ENCODE measurements at places on chromosomes 16 and 17. TPM values are rescaled to one million over a fixed set of nuclear protein-coding genes. Genes with fewer than 3 reads are reported as not detected.

Gene PARN
- 26.0 TPM for total RNA-seq

Gene TEKT3
- total RNA-seq: not detected

Gene FGF11
- 20.9 TPM for total RNA-seq

DNA sequence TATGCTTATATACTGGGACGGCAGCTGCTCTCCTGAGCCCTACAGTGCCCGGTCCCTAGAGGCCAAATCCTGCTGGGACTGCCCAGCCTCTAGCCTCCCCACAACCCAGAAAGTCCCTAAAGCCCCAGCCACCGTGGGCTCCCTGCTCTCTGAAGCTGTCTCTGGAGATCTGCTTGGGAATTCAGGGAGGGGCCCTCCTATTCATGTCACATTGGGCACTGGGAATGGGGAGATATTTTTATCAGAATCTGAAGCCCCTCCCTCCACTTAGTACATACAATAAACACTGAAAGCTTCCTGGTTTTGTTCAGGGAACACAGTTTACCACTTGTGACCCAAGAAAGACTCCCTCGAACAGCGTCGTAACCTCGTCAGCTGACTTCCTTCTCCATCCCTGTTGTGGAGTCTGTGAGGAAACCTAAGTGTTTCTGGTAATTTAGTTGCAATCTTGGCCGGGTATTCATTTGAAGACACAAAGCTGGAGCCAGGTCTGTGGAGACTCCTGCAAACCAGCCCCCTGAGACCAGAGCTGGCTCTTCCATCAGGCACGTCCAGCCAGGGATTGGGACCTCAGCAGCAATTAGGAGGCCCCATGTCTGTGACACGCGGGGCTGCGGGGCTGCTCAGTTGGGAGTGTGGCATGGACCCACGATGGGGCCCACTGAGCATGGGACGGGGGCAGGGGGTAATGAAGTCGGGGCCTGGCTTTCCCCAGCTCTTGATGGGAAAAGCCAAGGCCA, 38.5 kb downstream of the PGS1 start:
- peak; percentile 73 for DNase-seq

DNA sequence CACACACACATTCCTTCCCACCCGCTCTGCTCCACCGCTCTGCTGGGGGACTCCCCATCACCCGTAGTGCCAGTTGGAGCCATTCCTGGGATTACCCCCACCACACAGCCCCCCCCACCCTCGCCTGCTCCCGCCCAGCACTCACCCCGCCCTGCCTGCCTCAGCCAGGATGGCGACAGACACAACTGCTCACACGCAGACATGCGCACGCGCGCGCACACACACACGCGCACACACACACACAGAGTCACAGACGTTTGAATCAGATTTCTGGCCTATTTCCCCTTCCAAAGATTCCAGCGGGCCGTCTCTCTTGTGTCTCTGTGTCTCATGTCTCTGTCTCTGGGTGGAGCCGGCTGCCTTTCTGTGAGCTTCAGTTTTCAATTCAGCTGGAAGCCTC, 4.4 kb downstream of the CACNA1G start:
- DNase-seq: peak; percentile 88

- DNase-seq: no peak
These were observed 26.6 kb upstream of the GPRC5B start for GRCh38 chr16:19911204-19911603.

DNA sequence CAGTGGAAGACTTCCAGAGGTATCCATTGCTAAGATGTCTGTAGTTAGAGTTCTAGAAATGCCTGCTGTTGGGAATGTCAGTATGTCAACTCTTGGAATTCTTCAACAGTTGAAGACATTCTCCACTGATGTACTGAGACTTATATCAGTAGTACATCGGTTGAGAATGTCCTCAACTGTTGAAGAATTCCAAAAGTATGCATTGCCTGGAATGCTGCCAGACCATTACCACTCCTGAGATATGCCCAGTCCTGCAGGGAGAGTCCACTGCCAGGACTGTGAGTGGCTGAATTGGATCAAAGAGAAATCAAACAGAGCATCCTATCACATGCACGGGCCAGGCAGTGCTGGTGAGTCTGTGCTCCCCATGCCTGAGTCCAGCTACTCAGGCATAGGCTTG, 42.0 kb downstream of the IL21R start:
- DNase-seq: no peak

All from right atrium auricular region (tissue), 2 donors.